ENCODE measurements at places on chromosomes 5 and 9.

- DNase-seq: no peak
These were observed 82.6 kb downstream of the CETN3 start for GRCh38 chr5:90326995-90327394.

DNA sequence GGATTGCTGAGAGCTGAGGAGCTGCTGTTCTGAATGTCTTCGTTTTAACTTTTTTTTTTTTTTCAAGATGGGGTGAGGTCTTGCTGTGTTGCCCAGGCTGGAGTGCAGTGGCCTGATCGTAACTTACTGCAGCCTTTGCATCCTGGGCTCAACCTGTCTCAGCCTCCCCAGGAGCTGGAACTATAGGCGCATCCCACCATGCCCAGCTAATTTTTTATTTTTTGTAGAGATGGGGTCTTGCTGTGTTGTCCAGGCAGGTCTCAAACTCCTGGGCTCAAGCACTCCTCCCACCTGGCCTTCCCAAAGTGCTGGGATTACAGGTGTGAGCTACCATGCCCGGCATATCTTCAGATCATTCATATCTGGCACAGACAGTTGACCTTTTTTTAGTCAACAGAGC lies 46.5 kb downstream of the TRIO start:
- DNase-seq: no peak

- no peak for DNase-seq
These were observed 548.2 kb upstream of the CLINT1 start for GRCh38 chr5:158406884-158407823.

GRCh38 chr9:111427186-111427585 lies 57.0 kb downstream of the ECPAS start:
- DNase-seq: no peak

DNA sequence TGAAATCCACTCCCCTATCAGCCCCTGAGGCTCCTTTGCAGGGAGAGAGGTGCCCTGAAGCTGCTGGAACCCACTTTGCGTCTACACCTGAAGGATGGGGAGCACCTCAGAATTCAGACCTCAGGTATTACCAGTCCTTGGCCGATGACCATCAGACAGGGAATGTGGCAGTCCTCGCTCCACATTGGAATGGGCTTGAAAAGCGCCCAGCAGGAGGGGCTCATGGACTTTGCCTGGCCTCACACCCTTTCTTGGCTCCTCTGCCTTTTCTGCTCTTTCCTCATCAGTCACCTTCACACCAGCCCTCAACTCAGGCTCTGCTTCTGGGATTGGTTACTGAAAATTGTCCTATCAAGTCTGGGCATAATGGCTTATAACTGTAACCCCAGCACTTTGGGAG lies 83.9 kb downstream of the BARX1 start:
- no peak for DNase-seq

DNA sequence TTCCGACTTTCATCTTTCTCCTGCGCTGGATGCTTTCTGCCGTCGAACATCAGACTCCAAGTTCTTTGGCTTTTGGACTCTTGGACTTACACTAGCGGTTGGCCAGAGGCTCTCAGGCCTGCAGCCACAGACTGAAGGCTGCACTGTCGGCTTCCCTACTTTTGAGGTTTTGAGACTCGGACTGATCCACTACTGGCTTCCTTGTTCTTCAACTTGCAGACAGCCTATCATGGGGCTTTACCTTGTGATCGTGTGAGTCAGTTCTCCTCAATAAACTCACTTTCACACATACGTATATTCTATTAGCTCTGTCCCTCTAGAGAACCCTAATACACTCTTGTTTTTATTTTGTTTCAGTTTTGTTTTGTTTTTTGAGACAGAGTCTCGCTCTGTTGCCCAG lies 10.3 kb downstream of the FKBP15 start:
- DNase-seq: no peak

DNA sequence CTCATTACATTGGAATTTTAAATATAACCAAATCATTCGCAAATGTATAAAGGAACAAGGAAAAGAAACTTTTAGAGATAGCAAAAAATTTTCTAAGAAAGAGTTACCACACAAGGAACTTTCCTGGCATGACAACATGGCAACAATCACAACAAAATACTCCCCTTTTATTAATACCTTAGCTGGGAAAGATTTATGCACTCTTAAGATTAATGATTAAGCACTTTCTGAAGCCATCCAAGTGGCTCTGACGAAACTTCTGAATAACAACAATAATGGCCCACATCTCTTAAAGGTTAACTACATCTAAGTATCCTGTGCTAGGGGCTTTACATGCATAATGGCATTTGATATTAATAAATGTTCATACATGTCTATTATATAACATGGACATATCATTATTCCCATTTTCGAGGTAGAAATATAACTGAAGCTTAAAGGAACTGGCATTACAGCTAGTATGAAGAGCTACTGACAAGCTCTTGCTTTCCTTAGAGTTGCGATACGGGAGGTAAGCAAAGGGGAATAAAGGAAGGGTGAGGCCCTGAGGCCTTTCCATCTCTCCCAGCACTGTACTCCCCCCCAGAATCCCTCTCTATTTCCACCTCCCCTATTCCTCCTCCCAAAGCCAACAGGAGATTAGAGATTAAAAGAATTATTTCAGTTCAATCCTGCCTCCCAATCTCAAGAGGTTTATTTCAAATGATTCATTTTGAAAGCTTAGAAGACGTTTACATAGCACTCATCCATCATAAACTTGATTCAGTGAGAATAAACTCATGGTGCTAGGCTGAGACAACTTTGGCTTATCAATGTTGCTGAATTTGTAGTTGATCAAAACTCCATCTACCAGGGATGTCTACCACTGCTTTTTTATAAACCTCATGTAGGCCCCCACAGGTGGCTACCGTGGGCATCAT lies 9.6 kb downstream of the MTMR12 start:
- DNase-seq: no peak

DNA sequence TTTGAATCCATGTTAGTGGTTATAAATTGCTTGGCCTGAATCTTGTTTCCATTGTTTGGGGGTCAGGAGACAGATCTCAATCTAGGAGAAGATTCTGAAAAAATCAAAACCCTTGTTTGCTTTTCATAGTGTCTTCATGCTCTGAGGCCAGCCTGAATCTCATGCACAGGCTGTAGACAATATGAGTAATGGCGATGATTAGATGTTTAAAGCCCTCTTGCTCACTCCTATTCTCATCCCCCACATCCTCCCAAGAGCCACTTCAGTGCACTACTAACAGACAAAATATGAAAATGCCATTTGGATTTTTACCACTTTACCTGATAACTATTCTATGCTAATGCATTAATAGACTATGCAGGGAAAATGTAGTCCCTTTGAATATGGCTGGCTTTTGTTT lies 129.4 kb downstream of the NUDT12 start:
- no peak for DNase-seq

- DNase-seq: no peak
These were observed 392.1 kb upstream of the DAB2 start for GRCh38 chr5:39816866-39817265.

GRCh38 chr9:79104216-79104615 lies 467.5 kb upstream of the TLE4 start:
- DNase-seq: no peak

DNA sequence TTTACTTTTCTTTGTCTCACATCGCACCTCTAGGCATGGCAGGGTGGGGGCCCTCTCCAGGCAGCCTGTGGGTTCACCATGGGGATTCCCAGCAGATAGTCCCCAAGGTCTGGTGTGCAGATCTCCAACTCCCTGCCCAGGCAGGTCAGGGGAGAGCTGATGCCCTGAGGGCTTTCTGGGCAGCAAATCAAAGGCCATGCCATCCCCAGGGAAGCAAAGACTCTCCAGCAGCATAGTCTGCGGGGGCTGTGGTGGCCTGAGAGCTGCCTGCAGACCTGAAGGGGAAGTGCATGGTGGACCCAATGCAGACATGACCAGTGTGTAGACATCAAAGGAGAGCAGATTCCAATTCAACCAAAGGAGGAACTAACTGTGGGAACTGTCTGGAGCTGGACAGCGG lies 7.7 kb downstream of the NEURL1B start:
- DNase-seq: no peak

- no peak for DNase-seq
These were observed 85.6 kb upstream of the ATP10B start for GRCh38 chr5:160937570-160937969.

GRCh38 chr9:91775011-91775707 lies 174.9 kb downstream of the ROR2 start:
- peak; percentile 41 for DNase-seq

GRCh38 chr5:63240063-63240755 lies 661.6 kb downstream of the LRRC70 start:
- DNase-seq: no peak

Measured in CD4-positive, alpha-beta T cell treated with Interferon alpha-2 for 1 hour (primary cell).